ENCODE measurements at places on chromosomes 13 and 19.

DNA sequence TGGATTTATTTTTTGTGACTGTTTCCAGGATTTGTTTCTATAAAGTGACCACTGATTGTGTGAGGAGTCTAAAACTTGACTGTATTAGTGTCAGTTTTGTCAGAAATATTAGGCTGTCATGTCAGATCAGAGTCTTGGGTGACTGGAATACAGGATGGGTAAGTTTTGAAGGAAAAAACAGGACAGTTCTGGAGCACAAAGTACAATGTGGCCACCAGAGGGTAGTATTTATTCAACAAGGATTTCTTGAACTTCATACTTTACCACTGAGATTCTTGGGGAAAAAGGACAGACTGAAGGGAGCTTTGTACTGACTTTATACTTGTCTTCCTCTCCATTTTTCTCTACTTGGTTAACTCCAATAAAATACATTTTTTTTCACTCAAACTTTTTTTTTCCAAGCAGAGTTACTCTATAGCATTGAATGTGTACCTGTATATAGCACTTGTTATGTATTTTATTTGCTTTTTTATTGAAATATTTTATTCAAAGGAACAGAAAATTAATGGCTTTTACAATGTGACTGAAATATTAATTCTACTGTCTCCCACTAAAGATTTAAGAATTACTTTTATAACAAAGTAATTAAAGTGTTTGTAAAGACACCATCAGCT, 51.1 kb downstream of the LMO7 start:
- no peak for DNase-seq

DNA sequence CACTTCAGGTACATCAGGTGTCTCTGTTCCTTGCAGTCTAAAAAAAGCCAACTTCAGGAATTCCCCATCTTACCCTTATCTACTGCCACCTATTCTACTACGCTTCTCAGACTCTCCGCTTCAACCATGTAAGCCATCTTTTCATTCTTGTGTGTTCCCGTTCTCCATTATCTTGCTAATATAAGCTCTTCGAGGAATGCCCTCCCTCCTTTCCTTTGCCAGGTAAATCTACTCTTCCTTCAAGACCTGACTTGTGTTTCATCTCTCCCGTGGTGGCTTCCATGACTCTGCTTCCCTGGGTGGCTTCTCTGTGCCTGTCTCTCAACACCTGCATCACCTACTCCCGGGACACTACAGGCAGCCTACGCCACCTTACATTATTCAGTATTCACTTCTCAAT, 42.3 kb upstream of the MEDAG start:
- no peak for DNase-seq

GRCh38 chr13:113428871-113429607, 24.2 kb downstream of the ADPRHL1 start:
- no peak for DNase-seq

DNA sequence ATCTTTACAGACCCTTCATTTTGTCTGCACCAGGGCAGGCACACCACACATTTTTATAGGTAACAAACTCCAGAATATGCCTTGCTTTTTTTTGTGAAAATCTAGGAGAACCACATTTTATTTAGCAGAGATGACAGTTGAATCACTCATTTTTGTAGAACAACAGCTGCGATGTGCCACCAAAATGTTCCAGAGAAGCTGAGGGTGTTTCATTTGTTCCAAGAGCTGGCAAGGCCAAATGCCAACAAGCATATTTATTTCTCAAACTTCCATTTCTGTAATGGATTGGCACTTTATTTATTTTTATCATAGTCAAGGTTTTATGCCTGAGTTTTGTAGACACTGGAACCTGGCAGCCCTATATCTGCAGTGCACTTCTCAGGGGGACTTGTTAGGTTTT, 10.4 kb downstream of the OLFM4 start:
- no peak for DNase-seq

DNA sequence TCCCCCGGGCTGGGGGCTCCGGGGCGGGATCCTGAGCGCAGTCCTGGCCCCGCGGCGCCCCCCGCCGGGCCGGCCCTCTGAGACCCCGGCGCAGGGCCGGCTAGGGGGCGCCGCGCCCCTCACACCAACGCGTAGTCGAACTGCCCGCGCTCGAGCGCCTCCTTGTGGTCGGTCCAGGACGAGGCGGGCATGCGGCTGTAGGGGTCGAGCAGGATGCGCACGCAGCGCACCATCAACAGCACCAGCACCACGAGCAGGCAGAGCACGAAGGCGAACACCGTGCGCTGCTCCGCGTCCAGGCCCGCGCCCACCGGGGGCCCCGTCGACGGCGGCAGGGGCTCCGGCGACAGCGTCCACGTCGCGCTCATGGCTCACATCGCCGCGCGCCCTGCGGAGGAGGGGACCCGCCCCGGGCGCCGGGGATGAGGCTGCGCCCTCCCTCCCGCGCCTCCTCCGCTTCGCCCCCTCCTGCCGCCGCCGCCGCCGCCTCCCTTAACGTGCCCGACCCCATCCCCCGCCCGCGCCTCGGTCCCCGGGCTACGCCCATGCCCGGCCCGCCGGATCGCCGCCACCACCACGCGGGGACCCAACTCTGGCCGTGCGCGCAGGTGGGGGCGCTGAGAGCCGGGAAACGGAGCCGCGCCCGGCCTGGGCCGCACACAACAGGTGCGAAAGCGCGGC, 624 bp downstream of the CTXN1 start:
- DNase-seq: peak; percentile 90

DNA sequence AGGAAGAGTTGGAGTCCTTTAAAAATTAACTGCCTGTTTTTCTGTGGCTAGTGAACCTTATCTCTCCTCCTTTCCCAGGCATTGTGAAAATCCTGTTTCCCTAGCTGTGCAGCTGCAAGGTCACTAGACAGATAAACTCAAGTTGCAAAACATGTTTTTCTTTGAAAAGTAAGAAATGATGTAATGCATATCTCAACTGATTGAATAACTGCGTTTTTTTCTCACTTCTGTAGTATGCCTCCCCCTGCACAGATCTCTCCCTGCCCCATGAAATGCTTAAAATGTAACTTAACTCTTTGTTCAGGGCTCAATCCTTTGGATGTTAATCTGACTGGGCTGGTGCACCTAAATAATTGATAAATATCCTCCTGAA, 27.7 kb upstream of the CYSLTR2 start:
- peak; percentile 56 for DNase-seq

DNA sequence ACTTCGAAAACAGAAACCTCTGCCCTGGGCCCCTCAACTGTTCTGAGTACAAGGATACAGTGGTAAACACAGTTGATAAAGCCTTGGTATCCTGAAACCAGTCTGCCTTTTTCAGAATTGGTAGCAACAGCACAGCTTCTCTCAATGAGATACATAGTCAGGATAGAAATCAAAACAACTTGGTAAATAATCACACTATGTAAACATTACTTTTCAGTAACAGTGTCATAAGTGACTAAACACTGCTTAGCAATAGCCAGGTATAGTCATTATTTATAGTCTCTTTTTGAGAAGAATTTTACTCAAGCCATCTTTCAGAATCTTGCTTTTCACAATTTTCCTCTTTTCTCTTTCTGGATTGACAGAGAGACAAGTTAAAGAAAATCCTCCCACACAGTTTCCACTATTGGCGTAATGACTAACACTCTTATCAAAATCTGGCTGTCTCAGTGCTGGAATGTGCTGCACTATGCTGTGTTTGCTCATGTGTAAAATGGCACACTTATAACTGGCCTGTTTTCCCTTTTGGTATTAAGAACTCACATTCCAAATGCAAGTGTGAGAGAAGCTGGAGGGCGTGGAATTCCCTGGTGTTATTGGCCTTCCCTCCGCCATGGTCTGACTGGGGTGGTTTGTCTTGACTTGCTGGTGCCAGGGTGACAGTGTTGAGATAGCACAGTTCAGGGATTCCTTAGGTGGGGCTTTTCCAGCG, 368.8 kb downstream of the TDRD3 start:
- DNase-seq: no peak

- no peak for DNase-seq
These were observed 247.7 kb downstream of the GGACT start for GRCh38 chr13:100340865-100341264.
